ENCODE measurements at places on chromosomes 16 and 17.

- no peak for DNase-seq
Measured at GRCh38 chr16:27214084-27214961, 11.0 kb downstream of the KDM8 start.

DNA sequence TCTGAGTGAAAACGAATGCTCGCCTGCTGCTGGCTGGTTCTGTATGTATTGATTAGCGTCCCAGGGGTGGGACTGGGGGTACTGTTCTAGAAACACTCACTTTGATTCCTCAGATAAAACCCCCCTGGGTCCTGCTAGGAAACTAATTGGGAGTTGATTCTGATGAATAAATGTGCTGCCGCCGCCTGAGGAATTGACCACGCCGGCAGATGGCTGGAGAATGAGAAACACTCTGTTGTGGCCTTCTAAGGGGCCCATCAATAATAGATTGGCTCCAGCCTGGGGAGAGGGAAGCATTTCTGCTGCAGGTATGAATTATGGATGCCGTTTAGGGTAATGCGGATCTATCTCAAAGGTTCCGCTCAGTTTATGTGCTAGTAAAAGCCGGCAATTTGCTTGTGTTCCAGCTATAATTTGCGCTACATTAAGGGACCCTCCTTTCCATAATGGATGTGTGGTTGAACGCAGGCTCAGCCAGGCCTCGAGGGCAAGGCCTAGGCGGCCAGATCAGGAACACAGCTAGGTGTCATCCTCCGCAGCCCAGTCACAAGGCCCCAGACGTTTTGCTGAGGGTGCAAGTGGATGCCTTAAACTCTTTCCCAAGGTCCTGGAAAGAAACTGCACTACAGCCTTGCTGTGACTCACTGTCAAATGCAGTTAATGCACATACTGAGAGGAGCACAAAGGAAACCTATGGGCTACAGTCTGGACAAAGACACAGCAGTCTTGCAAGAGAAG, 132.2 kb upstream of the HS3ST2 start:
- DNase-seq, result no peak

GRCh38 chr16:5225931-5226655, 128.5 kb upstream of the EEF2KMT start:
- no peak for DNase-seq

GRCh38 chr17:82978765-82979349, 100.6 kb upstream of the METRNL start:
- no peak for DNase-seq

- DNase-seq, result no peak
Measured at GRCh38 chr17:17509601-17510425, 13.6 kb upstream of the RASD1 start.

- DNase-seq, result no peak
Measured at GRCh38 chr16:90015586-90016338, 3.5 kb downstream of the DBNDD1 start.

- DNase-seq, result no peak
Measured at GRCh38 chr17:54876656-54877195, 23.9 kb upstream of the TOM1L1 start.

- DNase-seq, result no peak
Measured at GRCh38 chr17:74859459-74860228, at the start of gene GRIN2C. Gene GRIN2C (minus strand): TSS chr17:74859885. CDS start chr17:74855092, 4,793 bp downstream.

DNA sequence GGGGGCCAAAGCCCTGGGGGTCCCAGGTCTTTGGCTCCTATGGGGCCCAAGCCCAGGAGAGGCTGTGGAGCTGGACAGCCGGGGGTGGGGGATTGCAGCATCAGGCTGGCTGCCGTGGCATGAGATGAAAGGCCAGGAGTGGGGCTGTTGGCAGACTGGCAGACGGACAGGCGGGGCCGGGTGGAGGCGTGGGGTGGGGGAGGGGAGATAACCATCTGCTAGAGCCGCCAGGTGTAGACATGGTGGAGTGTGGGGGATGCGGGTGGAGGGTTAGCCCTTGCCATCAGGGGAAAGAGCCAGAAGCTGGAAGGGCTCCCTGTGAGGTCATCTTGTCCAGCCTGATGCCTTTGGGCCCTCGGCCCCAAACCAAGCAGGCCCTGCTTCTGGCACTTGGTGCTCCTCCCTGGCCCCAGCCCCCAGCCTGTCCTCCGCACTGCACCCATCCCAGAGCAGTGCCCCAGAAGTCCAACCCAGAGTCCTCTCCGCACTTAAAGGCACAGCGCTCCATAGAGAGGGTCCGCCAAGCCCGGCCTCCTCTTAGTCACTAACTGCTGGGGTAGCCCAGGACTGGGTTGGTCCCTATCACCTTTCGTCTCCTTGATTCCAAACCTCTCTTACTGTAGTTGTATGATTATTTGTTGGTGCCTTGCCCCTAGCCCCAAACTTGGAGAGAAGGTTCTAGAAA, 33.3 kb upstream of the DLX4 start:
- no peak for DNase-seq

DNA sequence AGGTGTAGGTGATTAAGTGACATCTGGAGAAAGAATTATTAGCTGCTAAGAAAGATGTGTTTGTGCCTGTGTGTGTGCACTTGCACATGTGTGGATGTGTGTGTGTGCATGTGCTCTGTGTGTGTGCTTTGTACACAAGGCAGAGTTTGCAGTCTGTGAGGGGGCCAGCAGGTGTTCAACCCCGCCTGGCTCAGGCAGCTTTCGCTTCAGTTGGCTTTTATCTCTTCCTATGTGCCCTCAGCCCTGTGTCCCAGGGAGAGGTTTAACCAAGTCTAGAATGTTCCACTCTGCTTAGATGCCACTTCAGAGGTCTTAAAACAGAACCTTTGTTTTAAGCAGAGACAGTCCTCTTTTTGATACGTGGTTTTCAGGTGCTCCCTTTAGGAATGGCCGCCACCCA, 58.8 kb downstream of the CDH13 start:
- no peak for DNase-seq

DNA sequence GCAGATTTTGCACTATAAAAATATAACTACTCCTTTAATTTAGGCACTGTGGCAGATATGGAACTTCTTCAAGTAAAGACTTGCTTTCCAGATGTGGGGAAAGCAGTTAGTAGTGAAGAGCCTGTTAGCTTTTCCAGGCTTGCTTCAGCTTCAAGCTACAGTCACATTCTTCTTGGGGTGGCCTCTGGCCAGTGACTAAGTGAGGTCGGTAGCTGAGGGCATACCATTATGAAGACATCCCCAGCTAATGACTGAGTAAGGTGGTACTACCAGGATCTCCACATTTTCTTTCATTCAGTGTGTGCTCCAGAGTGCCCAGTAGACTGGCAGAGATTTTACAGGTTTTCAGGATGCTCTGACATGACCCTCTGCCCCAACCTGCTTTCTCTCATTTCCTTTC, 167.1 kb upstream of the KIF2B start:
- DNase-seq, result no peak

DNA sequence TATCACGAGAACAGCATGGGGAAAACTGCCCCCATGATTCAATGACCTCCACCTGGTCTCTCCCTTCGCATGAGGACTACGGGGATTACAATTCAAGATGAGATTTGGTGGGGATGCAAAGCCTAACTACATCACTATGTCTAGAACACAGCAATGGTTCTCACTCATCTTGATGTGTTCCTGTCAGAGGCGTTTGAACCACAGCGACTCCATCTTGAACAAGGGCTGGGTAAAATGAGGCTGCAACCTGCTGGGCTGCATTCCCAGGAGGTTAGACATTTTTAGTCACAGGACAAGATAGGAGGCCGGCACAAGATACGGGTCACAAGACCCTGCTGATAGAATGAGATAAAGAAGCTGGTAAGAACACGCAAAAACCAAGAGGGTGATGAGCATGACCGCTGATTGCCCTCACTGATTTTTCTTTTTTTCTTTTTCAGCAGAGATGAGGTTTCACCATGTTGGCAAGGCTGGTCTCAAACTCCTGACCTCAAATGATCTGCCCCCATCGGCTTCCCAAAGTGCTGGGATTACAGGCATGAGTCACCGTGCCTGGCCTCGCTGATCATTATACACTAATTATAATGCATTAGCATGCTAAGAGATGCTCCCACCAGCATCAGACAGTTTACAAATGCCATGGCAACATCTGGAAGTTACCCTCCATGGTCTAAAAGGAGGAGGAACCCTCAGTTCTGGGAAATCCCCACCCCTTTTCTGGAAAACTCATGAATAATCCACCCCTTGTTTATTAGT, 3.0 kb upstream of the PPY start:
- no peak for DNase-seq

DNA sequence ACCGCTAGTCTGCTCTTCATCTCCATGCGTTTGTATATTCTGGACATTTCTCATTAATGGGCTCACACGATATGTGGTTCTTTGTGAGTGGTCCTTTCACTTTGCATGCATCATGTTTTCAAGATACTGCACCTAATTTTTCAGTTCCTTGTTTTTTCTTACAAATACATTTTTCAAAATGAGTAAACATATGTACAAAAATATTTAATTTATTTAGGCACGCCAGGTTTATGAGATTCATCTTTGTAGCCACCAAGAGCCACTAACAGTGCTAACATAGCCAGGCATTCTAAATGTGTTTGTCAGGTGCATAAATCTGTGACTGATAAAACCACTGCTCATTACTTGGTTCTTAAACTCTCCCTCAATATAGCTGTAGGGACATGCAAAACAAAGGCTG, 375.3 kb downstream of the WWOX start:
- DNase-seq, result no peak

GRCh38 chr17:50956750-50957523, 90.8 kb upstream of the TOB1 start:
- DNase-seq, result no peak

Measured in forelimb muscle (tissue), 1 donor.